Smooth muscle cell of trachea (primary cell): ENCODE measurements at places on chromosomes 11 and 22. TPM values are rescaled to one million over a fixed set of nuclear protein-coding genes. Genes with fewer than 3 reads are reported as not detected.

The GAL3ST1 gene
- total RNA-seq = 0.15 and 0.17 TPM in 2 replicates

The PARVG gene
- total RNA-seq = 0.17 TPM in 1 of 2 replicates, not detected in the other

The OR51E2 gene
- total RNA-seq = not detected in 2 replicates

The TEX54 gene
- total RNA-seq = not detected in 2 replicates

The TSGA10IP gene
- 0.33 TPM in 1 of 2 replicates, not detected in the other for total RNA-seq

The FOLR3 gene
- 1.3 and 1.8 TPM in 2 replicates for total RNA-seq

The OR2D2 gene
- 0.29 and 0.50 TPM in 2 replicates for total RNA-seq

The LRP4 gene
- total RNA-seq = 0.99 and 1.0 TPM in 2 replicates

The CDHR5 gene
- under 0.01 TPM in 1 of 2 replicates, not detected in the other for total RNA-seq

The ACAD8 gene
- 22.0 TPM in 2 replicates for total RNA-seq

The SERHL2 gene
- total RNA-seq = 8.8 and 10.3 TPM in 2 replicates

The TSSK2 gene
- total RNA-seq = not detected in 2 replicates

The PRR33 gene
- not detected in 2 replicates for total RNA-seq

The CHST1 gene
- total RNA-seq = 0.15 and 0.17 TPM in 2 replicates

The FBXO3 gene
- total RNA-seq = 44.7 and 64.4 TPM in 2 replicates

The TRIM29 gene
- total RNA-seq = 0.17 TPM in 1 of 2 replicates, not detected in the other

The SAA4 gene
- not detected in 2 replicates for total RNA-seq

The OR52E8 gene
- not detected in 2 replicates for total RNA-seq
